ENCODE measurements at places on chromosomes 4 and X.
A peak's percentile ranks its signal among the peaks of the same experiment; 100 is the strongest.

- DNase-seq = no peak
These were observed 8.5 kb upstream of the GRIA3 start for GRCh38 chrX:123175366-123176122.

GRCh38 chr4:73682508-73682907, 57.9 kb upstream of the CXCL8 start:
- DNase-seq = no peak

GRCh38 chr4:135838889-135839288, 1637.3 kb upstream of the PABPC4L start:
- DNase-seq = no peak

- peak; percentile 19 for DNase-seq
These were observed 17.1 kb upstream of the PAGE2B start for GRCh38 chrX:55057675-55058249.

- no peak for DNase-seq
These were observed 57.5 kb upstream of the FAM47C start for GRCh38 chrX:36950495-36951253.

DNA sequence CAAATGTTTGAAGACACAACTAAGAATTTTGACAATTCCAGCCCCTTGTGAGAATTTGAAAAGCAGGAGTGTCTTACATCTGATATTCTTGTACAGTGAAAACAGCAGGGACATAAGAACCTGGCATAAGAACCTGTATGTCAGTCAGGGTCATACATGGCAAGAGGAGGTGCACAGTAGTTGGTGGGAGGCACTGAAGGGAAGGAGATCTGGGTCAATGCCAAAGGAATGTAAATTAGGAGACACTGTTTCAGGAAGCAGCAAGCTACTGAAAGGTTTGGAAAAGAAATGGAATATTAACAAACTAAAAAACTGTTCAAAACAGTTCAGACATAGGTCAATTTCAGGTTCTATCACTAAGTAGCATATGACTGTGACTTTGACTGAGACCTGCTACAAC, 25.0 kb upstream of the SPP1 start:
- DNase-seq = no peak
